ENCODE measurements at places on chromosomes 4 and X.

- no peak for DNase-seq
Observed at GRCh38 chr4:21989351-21989750, 40.8 kb upstream of the KCNIP4 start.

- DNase-seq = no peak
Observed at GRCh38 chr4:168208957-168209614, 109.5 kb downstream of the DDX60 start.

- no peak for DNase-seq
Observed at GRCh38 chr4:88831031-88831430, 133.4 kb upstream of the NAP1L5 start.

DNA sequence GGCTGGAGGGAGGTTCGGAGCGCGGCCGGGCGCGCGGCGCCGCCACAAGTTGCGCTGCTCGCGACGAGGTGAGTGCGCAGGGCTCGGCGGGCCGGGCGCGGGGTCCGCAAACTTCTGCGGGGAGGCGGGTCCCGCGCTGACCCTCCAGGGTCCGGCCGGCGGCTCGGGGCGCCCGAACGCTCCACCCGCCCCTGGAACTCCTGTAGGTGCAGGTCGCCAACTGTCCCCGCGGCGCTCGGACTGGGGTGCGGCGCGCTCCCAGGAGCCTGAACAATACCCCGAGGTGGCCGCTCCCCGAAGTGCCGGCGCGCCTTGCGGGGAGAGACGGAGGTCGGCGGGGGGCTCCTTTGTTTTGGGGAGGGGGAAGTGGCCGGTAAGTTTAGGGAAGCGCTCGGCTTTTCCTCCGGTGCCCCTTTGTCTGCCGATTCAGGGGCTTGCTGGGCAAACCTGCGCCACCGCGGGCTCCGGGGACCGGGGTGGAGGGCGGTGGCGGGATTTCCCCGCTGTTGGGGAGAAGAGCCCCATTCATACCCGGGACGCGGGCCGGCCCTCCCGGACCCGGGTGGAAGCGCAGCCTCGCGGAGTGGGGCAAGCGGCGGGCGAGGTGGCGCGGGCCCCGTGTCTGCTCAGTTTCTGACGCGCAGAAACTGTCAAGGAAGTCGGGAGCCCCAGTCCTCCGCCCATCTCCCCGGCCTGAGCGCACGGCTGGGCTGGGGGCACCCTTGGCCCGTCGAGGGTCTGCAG, 694 bp downstream of the TBL1X start:
- DNase-seq = peak; percentile 51

GRCh38 chr4:41718907-41719306, 29.6 kb downstream of the PHOX2B start:
- DNase-seq = no peak

- no peak for DNase-seq
Observed at GRCh38 chrX:42021058-42021457, 97.7 kb upstream of the CASK start.

DNA sequence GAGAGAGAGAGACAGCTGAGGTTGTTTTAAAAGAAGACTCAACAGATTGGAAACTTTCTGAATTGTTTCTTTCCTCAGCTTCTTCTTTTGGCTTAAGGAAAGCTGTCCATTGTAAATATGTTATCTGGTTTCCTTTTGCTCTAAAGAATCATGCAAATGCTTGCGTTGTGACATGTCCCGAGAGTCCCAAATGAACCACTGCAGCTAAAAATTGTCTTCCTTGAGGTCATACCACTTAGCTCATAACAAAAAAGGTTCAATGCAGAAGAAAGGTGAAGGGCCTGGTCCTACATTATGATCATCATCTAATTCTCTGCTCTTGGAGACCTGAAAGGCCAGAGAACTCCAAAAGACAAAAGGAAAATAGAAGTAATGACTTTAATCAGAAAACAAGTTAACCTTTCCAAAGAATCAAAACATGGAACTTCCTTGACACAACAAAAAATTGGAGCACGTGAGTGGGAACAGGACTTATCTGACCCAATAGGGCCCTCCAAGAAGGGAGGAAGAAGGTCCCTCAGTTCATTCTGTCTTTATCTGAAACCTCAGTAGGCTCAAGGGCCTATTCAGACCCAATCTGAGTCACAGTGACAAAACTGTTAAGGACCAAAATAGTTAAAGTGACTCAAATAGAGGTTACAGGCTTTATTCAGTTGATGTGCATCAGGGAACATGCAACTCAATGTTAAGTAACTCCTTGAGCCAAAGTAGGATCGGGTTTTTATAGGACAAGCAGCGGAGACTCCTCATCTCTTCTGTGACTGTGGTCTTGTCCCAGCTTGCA, 14.7 kb upstream of the VSIG1 start:
- no peak for DNase-seq

- DNase-seq = no peak
Observed at GRCh38 chr4:37645736-37646135, 40.4 kb downstream of the RELL1 start.

- no peak for DNase-seq
Observed at GRCh38 chr4:24130637-24131036, 240.8 kb upstream of the PPARGC1A start.

- no peak for DNase-seq
Observed at GRCh38 chrX:84168095-84168494, 19.9 kb downstream of the RPS6KA6 start.

DNA sequence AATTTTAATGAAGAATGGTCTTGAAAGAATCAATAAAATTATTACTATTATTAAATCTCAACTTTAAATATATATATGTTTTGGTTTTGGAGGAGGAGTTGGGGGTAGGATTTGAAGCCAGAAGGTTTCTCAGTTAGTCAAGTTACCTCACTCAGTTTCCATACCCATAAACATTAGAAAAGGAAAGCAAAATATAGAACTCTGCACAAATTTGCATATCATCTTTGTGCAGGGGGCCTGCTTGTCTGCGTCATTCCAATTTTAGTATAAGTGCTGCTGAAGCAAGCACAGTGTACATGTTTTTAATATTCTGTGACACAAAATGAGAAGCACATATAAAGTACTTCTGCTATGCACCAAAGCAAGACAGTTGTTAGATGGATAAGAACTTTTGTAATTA, 47.5 kb upstream of the SCRG1 start:
- no peak for DNase-seq

DNA sequence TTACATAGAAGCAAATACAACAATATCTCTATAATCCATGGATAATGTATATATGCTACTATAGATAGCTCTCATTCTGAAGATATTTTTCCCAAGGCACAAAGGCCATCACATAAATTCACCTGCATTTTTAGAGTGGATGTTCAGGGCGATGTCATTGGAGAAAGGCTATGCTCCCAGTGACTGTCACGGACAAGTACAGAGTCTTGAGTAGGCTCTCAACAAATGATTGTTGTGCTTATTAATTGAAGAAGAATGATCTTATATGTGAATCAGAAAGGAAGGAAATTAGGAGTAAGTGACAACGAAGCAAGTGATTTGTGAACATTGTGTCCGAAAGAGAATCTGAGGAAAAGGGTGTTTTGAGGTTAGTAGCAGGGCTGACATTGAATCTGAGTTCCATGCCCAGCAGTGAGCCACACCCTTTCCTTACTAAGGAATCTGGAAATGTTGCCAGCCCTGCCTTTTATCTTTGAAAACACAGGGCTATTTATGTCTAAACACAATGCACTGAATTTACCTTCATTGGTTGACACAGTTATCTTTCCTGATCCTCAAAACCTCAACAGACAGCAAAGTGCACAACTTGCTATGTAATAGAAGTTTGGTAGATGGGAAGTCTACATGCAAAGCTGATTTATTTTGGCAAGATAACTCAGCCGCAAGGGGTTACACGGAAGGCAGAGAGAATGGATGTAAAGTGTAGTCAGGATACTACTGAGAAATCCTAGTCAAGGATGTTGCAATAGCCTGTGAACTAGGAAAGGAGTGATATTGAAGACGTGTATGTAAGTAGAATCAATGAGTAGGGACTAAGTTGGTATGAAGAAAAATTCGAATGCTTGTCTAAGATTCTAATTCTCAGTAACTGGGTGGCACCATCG, 50.4 kb downstream of the SORBS2 start:
- no peak for DNase-seq

DNA sequence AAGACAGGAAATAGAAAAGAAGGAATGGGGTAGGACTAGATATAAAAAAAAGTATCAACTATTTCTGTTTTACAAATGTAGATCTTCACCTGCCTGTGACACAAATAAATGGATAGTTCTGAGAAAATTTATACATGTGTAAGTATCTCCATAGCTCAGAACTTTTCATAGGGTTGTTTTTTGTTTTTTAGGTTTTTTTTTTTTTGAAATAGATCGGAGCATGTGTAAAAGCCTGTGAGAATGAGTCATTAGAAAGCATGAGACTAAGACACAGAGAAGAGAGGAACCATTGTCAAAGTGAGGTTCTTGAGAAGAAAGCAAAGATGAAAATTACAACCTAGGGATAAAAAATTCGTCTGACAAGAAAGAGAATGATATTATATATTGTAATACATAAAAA, 481.6 kb downstream of the PABPC4L start:
- DNase-seq = no peak

DNA sequence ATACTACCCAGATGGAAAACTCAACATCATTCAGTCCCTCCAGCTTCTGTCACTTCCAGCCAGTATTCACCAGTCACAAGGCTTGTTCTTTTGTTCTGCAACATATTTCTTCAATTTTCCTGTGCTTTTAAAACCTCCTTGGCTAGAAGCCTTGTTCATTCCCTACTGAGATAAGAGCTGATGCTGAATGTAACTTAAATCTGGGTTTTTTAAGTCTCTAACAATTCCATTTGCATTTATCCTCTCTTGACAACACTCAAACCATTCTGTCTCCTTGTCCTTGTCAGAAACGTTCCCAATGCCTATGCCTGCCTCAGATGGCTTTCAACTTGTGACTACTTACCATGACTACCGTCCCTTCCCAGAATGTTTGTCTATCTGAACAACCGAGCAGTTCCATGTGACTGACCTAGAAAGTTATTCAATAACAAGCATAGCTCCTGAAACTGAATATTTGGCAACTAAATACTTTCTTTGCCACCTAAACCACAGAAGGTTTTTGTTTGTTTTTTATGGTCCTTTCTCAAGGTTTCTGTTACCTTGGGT, 682.9 kb upstream of the GALNTL6 start:
- no peak for DNase-seq

DNA sequence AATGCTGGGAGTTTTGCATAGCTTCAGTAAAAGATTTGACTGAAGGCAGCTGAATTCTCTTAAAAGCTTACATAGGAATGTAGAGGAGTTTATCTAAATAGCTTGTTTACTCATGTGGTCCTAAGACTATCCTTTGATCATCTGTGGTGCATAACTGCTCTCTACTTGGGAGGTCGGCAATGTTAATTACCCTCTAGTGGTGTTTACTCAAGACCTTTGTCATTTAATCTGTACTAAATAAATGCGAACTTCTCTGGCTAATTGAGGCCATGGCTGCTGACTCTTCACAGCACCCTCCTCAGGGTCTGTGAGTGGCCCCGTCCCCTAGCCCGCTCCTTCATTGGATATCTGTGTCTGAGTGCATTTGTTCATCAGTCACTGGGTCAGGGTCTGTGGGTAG, 13.8 kb upstream of the TMEM33 start:
- no peak for DNase-seq

- no peak for DNase-seq
Observed at GRCh38 chr4:67776746-67777145, 22.6 kb upstream of the GNRHR start.

DNA sequence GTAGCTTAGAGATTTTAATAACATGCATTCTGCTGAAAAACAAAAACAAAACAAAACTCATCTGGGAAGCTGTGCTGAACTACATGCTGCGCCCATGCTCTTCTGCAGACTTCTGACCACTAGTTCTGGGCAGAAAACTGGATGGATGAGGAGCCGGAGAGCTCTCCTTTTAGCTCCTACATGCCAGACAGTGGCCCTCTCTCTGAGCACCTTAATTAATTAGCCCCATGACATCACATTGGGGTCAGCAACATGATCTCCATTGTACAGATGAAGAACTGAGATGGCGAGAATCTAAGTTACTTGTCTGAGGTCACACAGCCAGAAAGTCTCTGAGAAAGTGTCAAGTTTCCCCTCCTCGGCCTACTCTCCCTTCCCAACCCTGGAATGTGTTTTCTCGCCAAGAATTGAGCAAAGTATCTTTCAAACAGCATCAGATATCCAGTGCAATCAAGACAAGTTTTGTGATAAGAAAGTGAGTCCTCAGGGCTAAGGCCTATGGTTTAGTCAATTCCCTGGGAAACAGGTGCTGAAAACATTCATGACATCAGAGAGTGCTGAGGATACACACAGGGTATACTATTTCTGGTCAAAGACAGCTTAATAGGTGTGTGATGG, 21.6 kb downstream of the SCD5 start:
- no peak for DNase-seq

- peak; percentile 60 for DNase-seq
Observed at GRCh38 chr4:102606846-102607450, 105.8 kb downstream of the NFKB1 start.

DNA sequence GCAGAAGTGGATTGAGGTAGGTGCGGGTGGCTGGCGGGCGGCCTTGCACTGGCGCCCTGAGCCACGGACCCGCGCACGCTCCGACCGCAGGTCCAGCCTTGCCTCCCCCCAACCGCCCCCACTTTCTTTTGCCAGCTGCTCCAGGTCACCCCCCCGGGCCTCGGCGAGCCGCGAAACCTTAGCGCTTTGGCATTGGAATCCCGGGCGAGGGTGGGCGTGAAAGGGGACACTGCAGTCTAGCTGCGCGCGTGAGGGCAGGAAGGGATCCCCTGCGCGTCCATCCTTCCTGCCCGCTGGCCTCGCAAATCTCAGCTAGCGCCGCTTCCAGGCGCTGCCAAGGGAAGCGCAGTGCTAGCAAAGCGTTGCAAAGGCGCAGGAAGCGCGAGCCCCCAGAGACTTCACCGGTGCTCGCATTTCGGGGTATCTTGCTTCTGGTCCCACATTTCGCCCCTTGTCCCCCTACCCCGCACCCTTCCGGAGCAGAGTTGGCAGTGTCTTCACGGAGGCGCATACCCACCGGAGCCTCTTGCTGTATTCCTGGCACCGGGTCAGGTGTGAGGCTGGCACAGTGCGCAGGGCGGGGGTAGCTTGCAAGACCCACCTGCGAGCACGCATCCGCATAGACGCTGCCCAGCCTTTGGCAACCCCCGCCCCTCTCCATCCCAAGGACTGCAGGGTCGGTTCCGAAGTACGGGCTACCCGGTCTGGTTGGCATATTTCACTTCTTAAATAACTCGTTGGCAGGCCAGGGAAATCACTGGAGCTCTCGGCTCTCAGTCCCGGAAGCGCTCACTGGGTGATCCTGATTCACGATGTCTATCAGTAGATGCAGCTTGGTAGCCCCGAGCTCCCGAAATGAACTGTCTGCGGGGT, 104.4 kb downstream of the UCHL1 start:
- peak; percentile 66 for DNase-seq

- peak; percentile 50 for DNase-seq
Observed at GRCh38 chr4:147157860-147158701, 212.4 kb upstream of the TTC29 start.

GRCh38 chr4:17920681-17921080, 100.9 kb downstream of the LCORL start:
- no peak for DNase-seq

GRCh38 chrX:118823263-118824172, at the start of gene ZCCHC12:
Gene ZCCHC12 (plus strand): TSS chrX:118823824. CDS start chrX:118825245, 1,421 bp downstream.
- DNase-seq = peak; percentile 56

DNA sequence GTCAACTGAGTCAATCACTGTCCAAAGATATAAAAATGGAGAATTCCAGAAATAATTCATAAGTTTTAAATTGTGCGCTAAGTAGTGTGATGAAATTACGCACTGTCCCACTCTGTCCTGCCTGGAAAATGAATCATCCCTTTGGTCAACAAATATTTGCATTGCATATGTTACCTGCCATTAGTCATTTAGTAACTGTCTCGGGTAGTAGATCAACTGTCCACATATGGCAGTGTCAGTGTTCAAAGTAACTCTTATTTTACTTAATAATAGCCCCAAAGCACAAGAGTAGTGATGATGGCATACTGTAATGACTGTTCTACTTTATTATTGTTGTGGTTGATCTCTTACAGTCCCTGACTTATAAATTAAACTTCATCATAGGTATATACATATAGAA, 3.4 kb downstream of the YTHDC1 start:
- DNase-seq = no peak
